ENCODE measurements at places on chromosomes 1 and 21. TPM values are rescaled to one million over a fixed set of nuclear protein-coding genes. Genes with fewer than 3 reads are reported as not detected.

DNA sequence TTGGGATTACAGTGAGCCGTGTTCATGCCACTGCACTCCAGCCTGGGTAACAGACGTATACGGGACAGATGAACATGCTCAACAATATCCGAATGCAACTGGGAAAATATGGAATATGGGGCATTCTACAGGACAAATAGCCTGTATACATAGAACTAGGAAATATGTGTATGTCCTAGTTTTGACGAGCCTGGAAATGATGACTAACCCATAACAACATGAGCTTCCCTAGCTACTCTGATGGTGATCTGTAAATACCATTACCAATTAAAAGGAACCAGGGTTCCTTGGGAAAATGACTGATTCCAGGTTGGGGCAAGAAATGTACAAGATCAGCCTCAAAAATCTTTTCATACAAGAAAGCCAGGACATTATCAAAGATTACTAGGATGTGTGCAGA is 42.8 kb upstream of the ARTN start:
- no peak for DNase-seq

DNA sequence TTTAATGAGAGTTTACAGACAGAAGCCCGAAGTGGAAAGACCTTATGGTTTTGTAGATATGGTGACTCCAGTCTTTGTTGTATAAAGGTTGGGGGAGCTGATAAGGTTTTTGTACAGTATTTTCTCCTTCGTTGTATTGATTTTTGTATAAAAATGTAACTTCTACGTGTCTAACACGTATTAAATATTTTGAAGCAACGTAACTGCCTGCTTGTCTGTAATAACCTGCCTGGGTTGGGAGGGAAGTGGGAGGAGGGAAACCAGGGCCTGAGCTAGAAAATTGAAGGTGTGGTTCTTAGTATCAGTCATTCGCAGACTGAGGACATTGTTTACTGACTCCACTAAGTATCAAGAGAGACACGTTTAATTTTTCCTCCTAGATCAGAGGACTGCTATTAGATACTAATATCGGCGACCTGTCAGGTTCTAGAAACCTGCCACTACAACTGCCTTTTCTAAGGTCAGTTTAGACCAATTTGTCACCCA is 2.2 kb downstream of the IER5 start:
- DNase-seq: no peak

DNA sequence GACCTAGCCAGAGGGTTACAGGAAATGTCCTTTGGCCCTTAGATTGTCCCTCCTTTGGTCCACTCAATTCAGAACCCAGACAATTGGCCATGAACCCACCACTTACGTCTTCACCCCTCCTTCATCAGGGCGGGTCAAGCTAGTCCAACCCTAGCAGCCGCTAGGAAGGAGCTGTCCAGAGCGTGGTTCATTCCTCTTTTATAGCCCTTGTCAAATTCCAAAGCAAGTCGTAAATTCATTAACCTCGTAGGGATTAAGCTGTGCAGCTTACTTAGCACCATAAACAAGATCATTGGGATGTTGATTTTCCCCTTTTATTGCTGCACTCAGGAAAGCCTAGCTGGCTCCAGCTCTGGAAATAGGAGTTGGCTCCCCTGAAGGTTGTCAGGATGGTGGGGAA is 90.1 kb downstream of the TMEM53 start:
- no peak for DNase-seq

GRCh38 chr1:1398677-1399186 is 403 bp downstream of the CCNL2 start:
- DNase-seq: no peak

DNA sequence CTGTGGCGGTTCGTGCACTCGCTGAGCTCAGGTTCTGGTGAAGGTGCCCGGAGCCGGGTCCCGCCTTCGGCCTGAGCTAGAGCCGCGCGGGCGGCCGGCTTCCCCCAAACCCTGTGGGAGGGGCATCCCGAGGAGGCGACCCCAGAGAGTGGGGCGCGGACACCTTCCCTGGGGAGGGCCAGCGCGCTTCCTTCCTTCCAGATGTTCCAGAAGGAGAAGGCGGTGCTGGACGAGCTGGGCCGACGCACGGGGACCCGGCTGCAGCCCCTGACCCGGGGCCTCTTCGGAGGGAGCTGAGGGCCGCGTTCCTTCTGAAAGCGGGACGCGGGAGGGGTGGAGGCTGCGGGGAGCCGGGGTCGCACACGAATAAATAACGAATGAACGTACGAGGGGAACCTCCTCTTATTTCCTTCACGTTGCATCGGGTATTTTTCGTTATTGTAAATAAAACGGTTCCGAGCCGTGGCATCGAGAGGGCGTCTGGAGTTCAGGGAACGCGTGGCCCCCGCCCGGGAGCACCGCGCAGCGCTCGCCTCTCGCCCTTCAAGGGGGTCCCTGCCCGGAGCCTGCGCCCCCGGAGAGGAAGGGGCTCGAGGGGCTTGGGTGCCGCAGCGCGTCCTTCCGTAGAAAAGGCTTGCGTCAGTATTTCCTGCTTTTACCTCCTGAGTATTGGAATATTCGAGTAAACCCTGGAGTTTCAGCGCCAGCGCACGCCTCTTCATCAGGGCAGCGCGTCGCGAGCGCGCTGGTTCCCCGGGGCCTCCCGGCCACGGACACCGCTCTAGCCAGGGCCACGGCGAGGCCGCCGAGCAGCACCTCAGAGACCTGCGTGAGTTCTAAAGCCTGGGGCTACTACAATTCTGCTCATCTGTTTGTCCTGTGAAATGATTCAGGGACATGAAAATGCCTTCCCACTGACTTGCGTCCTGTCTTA is 11.5 kb downstream of the YBEY start:
- DNase-seq: no peak

- DNase-seq: no peak
These were observed 68.0 kb downstream of the CD58 start for GRCh38 chr1:116502671-116503314.

GRCh38 chr1:19683351-19683750 is 18.7 kb downstream of the HTR6 start:
- no peak for DNase-seq

DNA sequence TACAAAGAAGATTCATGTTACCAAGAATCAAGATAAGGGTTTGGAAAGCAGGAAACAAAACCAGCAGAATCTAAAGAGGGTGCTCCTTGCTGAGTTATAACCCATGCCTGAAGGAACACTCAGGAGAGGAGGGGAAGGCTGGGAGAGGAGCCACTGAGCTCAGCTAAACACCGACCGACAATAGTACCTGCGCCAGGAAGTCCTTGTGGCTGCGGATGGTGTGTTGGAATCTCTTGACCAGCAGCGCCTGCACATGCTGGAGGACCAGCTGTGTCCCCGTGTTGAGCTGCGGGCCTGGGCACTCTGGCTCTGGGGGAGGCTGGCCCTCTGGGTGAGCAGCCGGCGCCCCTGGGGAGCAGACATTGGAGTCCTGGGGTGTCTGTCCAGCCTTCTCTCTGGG is 89.4 kb downstream of the ABCA4 start:
- DNase-seq: no peak

DNA sequence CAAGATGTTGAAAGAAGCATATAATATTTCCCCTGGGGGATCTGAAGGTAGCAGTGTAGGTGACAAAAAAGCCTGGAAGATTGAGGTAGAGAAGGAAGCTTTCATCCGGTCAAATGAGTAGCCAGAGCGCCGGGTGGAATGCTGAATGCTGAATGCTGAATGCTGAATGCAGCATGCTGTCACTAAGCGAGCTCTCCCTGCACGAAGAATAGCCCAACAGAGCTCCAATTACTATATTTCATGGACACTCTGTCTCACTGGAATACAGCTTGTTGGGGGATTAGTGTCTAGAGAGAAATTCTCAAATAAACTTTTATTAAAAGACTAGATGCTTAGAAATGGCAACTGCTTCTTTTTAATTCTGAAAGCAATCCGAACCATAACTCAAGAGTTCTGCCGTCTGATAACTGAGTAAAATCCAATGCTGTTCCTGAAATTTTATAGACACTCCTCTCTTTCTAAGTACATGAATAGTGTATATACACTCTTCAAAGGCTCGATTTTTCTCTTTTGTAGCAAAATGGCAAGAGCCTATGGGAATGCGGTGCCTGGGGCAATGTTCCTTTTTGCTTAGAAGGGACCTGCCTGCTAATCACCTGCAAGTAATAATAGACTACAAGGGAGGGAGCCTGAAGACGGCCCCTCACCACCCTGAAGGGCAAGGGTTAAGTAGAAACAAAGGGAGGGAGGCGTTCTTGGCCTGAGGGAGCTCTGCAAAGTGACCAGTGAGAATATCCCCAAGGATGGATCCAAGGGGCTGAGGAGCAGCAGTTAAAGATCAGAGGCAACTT is 203.7 kb upstream of the ESRRG start:
- no peak for DNase-seq

GRCh38 chr1:20630729-20631128 is 2.5 kb upstream of the PINK1 start:
- DNase-seq: no peak

GRCh38 chr1:243287652-243288051 is 31.8 kb downstream of the SDCCAG8 start:
- peak; percentile 26 for DNase-seq

GRCh38 chr1:33361532-33362235 is 40.8 kb upstream of the A3GALT2 start:
- DNase-seq: no peak

DNA sequence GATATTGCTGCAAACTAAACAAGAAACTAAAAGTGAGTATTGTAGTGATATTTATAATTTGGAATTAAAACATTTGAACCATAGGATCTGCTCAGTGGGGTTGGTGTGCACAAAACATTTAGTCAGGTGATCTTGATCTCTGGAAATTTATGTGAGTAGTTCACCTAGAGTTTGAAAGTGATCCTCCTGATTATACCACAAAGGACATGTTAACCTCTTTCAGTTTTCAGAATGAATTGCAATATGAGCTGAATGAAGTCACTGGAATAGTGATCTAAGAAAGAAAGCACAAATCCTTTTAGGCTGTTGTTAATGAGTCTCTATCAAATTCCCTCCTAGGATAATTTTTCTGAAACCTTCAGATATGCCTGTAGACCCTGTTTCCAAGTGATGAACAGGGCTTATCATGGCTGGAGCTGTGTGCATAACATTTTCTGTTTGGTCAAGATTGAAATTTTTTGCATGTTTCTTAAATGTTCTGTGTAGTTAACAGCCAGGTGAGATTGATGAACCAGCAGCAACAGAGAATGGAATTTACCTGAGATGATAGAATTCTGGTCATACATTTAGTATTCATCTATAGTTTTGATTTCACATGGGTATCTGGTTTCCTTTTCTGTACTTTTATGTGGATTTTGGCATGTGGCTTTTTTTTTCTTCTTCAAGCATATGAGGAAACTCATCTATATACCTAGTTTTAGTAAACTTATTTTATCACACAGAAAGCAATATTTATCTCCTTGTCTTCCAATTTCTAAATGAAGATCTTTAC is 25.5 kb downstream of the CDC14A start:
- no peak for DNase-seq

DNA sequence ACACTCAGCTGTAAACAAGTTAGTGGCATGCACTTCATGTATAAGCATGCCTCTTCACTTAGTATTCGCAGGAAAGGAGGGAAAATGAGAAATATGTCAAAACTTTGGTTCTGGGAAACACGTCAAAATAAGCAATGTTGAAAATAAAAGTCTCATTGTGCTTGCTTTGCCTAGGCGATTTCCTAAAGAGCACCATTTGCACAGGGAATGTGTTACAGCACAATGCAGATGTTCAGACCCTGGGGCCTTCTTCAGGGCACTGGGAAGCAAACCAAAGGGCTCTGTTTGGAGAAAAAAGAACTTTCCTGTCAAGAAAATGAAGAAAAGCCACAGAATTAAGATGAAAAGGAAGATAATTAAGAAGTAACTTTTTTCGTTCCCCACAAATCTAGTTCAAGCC is 98.6 kb upstream of the PLD5 start:
- no peak for DNase-seq

The PMF1 gene
- 161 TPM for total RNA-seq

The ESPN gene
- not detected for total RNA-seq

The CYYR1 gene
- total RNA-seq: not detected

The BATF3 gene
- total RNA-seq: 3.2 TPM

The UTS2 gene
- not detected for total RNA-seq
